Nucleus accumbens (tissue), 56 donors: ENCODE measurements at places on chromosomes 4 and X.

GRCh38 chr4:180966312-180966711 lies 1276.9 kb upstream of the TENM3 start:
- no peak for DNase-seq

- DNase-seq: no peak
Measured at GRCh38 chr4:183287309-183287659, 32.8 kb downstream of the CLDN22 start.

GRCh38 chr4:139774759-139775487 lies 109.3 kb downstream of the MGST2 start:
- DNase-seq: no peak

GRCh38 chr4:183441276-183441675 lies 3.2 kb upstream of the CDKN2AIP start:
- no peak for DNase-seq

- DNase-seq: no peak
Measured at GRCh38 chrX:113828470-113828869, 755.4 kb upstream of the HTR2C start.

DNA sequence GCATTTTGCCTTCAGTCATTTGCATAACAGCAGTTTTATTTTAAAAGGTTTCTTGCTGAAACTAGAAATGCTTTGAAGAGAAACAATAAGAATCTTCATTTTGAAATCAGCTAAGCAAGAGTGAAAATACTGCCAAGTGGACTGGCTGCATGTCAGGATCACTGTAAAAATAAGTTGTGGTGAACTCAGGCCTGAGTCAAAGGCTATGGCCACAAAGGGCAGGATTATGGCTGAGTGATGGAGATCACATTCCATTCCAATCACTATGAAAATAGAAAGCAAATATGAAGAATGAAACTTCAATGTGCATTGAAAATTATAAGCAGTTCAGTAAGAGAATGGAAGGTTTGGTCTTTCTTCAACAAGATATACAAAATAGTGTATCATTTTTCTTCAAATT lies 224.5 kb downstream of the PCDH18 start:
- DNase-seq: no peak

GRCh38 chrX:18031726-18032375 lies 170.8 kb upstream of the RAI2 start:
- no peak for DNase-seq

- DNase-seq: no peak
Measured at GRCh38 chr4:1090465-1091440, 22.6 kb downstream of the RNF212 start.

DNA sequence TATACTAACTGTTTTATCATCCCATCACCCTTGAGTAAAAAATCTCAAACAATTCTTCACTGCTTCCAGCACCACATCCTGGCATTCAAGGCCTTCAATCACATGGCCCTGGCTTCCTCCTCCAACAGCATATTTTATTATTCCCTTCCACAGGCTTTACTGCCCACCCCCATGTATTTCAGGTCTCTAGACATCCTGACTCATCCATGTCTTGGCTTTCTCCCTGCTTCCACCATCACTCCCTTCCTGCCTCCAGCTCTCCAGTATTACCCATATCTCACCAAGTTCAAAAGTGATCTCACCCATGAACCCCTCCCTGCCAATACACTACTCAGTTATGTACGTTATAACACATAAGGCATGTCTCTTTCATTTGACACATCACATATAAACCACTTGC lies 34.7 kb upstream of the PLAC1 start:
- no peak for DNase-seq

DNA sequence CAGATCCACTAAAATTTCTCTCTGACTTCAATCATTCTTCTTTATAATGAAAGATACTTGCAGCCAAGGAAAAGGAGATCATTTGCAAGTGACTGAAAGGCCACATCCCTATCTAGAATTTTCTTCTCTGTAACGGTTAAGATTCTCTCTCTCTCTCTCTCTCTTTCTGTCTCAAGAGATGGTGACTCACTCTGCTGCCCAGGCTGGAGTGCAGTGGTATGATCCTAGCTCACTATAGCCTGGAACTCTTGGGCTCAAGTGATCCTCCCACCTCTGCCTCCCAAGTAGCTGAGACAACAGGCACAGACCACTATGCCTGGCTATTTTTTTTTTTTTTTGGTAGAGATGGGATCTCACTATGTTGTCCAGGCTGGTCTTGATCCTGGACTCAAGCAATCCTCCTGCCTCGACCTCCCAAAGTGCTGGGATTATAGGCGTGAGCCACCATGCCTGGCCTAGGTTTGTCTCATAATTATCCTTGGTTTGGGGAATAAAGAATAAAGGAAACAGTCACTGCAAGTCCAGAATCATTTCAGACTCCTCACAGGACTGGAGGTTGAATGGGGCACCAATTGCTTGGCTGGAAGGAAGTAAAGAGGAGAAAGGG lies 33.3 kb upstream of the GALNT7 start:
- DNase-seq: no peak

GRCh38 chrX:70096052-70096451 lies 33.8 kb downstream of the OTUD6A start:
- DNase-seq: no peak
